HFFc6 (cell line): ENCODE measurements at places on chromosomes 4 and X.

DNA sequence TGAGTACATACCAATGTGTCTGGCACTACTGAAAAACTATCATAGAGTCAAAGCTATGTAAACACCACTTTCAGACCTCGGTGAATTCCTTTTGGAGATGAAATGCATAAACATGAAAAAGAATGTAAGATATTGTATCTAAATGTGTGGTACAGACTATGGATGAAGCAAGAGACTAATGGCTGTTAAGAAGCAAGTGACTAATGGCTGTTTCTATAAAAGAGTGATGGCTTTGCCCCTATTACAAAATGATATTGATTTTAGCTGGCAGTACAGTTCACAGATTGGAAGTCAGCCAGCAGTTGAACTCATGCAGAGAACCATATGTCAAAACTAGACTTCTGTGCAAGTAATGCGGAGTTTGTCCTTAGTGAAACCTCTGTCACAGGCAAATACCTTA is 359.3 kb downstream of the GRXCR1 start:
- DNase-seq = no peak

GRCh38 chrX:71128915-71129765 is 10.7 kb downstream of the MED12 start:
- DNase-seq = peak; percentile 36

- no peak for DNase-seq
Measured at GRCh38 chrX:119635799-119636198, 29.6 kb upstream of the NKRF start.

- peak; percentile 25 for DNase-seq
Measured at GRCh38 chrX:69222103-69223090, 57.1 kb upstream of the PJA1 start.

DNA sequence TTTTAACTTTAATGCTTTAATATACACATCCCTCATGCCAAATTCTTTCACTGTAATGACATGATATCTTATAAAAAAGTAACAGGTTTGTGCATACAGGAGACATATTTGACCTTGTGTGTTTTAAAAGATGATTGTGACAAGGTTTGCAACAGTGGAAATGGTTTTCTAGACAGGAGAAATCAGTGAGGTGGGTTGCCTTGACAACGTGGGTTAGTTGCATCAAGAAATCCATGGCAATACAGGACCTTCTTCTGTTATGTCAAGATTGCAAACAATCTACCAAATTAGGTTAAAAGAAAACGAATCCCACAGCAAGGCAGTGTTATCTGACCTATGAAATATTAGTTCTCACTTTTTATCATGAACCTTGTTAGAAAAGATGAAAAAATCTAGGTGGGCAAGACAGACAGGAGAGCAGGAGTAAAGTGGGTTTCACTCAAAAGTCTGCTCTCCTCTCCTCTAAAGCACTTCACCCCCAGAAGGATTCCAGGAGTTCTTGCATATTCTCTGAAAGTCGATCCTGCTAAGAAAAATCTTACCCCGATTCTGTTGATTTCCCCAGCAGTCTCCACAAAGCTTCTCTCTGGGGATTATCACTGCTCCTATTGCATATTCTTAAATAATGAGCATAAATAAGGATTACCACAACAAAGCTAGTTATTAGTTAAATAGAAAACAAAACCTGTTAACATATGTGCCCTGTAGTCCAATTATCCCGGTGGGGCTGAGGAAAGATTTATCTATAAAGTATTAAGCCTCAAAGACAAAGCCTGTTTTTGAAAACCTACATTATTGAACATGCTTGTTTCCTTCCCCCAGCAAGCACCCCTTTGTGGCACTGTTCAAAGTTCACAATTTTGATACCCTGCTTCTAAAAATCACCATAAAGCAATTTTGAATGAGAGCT is 71.0 kb downstream of the TMA16 start:
- DNase-seq = no peak

GRCh38 chr4:152503653-152504290 is 32.1 kb downstream of the FBXW7 start:
- no peak for DNase-seq

DNA sequence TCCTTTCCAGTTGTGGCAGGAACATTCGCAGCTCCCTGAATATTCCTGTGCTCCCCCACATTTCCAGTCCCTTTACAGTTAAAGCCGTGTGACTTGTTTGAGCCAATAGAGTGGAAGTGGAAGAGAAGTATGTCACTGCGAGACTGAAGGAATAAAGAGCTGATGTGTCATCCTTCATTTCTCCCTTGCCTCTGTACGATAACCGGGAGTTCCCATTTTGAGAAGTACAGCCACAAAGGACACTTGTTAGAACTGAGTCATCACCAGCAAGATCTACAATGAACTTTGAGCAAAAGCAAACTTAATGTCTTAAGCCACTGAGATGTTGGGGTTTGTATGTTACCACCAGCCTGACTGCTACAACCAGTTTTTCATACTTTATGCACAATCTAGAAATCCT is 92.3 kb downstream of the SPRY1 start:
- DNase-seq = peak; percentile 37

GRCh38 chr4:119136546-119136945 is 914 bp downstream of the MYOZ2 start:
- DNase-seq = no peak

DNA sequence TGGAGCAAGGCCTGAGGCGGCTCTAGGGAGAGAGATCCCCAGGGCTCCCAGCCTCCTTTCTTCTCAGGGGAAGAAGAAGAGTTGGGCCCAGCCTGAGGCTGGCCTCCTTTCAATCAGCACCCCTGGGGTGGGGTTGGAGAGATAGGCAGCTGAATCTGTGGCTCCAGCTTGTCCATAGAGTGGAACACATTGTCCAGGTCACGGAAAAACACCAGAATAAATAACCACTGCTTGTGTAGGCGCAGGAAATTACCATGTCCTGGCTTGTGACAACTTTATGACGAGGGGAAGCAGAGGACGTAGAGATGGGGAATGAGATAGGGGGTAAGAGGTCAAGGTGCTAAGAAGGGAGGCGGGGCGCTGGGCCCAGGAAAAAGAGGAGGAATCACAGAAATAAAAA is 80.8 kb upstream of the EFNB1 start:
- no peak for DNase-seq
